ENCODE measurements at places on chromosomes 2 and 18.

DNA sequence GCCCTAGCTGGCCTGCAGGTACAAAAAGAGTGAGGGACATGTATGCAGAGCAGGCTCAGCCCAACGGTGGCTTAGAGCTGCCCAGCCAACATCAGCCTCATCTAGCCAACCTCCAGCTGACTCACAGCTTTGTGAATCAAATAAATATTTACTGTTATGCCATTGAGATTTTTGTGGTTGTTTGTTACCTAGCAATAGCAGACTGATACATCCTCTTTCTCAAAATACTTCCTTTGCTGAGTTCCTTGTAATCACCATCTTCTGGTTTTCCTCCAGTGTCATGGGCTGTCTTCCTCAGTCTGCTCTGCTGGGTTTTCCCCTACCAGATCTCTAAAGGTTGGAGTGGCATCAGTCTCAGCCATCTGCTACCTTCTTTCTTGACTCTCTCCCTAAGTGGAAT, 126.6 kb upstream of the SLC1A4 start:
- no peak for DNase-seq

DNA sequence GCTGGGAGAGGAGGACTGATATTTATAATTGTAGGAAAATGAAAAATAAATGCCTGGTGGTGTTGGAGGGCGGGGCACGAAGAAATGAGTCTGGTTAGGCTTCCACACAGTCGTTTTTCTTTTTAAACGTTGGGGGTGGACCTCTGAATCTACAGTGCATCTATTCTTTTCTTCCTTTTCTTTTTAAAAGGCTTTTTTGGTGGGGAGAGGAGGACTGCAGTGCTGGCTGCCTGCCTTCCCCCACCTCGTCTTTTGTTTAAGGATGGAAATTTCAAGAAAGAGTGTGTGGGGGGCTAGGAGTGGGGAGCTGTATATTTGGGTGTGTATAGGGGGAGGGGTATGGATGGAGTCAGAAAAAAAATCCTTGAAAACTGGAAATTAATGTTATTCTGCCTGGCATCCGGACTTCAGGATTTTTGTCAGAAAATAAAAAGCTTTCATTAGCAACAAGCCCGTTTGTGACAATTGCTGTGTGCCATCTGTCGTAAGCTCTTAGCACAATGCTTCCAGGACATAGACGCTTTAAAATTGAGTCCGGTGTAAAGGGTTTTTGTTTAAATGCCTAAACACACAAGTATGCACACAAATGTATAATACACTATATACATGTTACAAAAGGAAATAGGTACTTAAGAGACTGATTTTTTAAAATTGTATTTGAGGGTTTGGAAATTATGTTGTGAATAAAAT, 1.1 kb downstream of the MAP2 start:
- no peak for DNase-seq

DNA sequence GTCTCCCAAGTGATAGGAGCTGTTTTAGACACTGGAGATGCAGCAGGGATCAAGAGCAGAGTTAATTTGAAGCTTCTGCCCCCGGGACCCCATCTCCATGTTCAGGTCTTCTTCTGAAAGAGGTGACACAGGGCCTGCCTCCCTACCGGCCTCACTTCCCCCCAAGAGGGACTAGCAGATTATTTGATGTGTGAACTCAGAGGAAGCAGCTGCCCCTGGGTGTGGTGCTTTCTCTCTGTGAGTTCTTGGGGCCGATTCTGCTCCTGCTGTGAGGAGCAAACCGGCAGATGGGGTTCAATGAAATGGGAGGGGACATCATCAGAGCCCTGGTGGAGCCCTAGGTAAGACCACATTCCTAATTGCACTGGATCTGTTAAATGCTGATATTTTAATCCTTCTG, 193.4 kb downstream of the FBXO15 start:
- DNase-seq: no peak

GRCh38 chr2:239436669-239437335, 36.0 kb upstream of the HDAC4 start:
- DNase-seq: no peak

GRCh38 chr2:165864296-165864695, 70.2 kb upstream of the GALNT3 start:
- DNase-seq: no peak

- DNase-seq: no peak
Measured at GRCh38 chr2:29502460-29502911, 387.3 kb downstream of the CLIP4 start.

DNA sequence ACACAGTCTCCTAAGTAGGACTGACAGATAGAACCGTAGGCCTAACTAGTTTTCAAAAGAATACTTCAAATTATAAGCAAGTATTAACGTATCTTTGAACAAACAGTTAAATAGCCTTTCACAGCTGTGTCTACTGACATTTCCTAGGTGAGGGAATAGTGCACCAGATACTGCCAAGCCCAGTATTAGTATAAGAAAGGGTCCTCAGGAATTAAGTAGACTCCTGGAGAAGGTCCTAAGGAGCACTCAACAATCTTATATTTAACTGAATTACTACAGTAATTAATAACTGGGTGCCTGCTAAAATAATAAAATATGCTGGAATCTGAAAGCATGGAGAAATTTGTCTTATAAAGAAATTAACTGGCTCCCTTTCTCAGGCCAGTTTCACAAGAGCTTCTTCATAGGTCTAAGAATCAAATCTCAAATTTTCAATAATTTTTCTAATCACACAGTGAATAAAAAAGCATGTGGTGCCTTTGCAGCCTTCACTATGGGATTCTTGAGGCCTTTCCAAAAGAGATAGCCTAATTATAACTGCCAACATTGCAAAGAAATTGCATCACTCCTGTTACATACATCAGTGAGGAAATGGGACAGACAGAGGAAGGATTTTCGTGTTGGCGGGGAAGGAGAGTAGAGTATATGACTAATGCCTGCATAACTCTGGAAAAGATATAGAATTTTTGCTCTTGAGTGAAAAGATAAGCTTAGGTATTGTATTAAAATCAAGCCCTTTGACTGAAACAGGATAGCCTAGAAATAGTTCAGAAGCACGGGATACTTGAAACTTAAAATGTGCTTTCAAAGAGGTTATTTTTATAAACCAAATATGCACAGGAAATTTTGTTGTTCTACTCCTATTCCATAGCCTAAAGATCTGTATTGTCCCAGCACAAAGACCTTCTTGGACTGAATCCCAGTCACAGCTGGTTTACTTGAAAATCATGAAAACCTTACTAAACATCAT, 228.6 kb upstream of the STK17B start:
- DNase-seq: no peak

DNA sequence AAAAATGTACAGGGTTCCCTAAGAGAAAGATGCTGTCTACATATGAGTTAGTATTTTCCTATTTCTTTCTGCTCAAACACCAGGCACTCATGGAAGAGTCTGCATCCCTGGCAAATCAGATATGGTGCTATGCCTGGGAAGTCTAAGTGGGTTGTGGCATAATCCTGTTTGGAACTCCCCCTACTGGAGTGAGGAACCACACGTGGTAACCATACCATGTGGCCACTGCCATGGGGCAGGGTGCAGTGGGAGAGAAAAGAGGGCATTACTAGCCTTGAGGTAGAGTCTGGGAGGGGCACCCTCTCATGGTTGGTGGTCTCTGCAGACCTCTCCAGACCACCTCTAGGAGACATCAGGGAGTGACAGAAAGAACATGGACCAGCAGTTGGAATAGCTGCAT, 257.9 kb upstream of the ATP5MC3 start:
- no peak for DNase-seq

DNA sequence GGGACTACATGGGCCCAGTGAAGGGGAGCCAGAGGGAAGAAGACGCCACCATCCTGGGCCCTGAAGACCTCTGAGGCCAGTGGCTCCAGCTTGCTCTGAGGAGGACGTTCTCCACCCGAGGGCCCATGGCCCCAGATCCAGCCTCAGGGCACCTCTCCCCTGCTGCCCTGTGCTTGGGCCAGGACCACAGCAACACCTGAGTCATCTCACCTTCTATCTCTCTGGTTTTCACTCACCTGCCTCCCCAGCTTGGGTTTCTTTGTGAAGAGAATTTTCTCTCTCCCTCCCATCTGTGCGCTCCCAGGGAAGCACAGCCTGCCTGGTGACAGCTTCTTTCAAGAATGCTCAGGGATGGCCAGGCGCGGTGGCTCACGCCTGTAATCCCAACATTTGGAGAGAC, 19.8 kb downstream of the ZFP36L2 start:
- no peak for DNase-seq

- DNase-seq: no peak
Measured at GRCh38 chr2:72431737-72432136, 284.1 kb upstream of the CYP26B1 start.

DNA sequence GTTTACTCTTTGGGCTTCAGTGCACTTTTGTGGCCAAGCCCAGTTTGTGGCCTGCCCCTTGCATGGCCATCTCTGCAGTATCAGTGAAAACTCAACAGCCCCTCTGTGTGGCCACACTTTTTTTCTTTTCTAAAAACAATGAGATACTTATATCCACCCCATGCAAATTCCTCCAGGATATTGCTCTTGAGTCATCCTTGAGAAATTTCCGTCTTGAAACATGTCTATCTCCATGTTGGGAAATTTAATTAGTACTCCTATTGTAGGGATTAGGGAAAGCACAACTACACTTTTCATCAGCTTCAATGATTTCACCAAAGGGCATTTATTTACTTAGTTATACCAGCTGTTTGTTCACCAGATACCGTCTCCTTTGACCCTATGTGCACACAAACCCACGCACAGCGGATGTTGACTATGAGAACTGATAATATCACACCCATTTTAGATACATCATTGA, 993.1 kb downstream of the TSN start:
- no peak for DNase-seq

GRCh38 chr2:146666340-146666739, 1178.5 kb upstream of the ACVR2A start:
- no peak for DNase-seq

- DNase-seq: no peak
Measured at GRCh38 chr2:159817283-159817682, 19.3 kb upstream of the CD302 start.

- no peak for DNase-seq
Measured at GRCh38 chr2:98498703-98499440, 54.2 kb downstream of the INPP4A start.

DNA sequence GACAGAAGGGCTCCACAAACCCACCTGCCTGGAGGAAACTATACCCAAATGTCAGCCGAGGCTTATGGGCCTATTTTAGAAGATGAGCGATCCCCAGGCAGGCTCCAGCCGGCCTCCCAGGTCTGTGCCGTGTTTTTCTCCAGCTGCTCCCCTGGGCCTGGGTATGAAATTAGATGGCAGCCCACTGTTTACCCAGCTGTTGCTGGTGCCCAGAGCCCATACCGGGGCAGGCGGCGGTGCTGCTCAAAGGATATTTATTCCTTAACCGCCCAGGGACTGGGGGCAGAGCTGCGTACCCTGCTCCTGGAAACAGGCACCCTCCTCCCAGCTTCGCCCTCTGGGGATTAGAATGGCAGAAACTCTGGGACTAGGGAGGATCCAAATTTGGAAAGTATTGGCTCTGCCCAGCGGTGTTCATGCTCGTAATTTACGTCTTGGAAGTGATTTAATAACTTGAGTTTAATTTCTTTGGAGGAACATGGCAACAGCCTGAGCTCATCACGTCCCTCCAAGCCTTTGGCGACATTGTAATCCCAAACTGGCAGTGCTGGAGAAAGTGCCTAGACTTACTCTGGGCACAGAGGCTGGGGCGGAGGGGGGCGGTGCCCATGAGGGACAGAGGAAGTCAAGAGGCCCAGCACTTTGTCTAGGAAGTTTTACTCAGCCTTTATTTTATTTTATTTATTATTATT, 199.2 kb downstream of the KLHL29 start:
- no peak for DNase-seq

DNA sequence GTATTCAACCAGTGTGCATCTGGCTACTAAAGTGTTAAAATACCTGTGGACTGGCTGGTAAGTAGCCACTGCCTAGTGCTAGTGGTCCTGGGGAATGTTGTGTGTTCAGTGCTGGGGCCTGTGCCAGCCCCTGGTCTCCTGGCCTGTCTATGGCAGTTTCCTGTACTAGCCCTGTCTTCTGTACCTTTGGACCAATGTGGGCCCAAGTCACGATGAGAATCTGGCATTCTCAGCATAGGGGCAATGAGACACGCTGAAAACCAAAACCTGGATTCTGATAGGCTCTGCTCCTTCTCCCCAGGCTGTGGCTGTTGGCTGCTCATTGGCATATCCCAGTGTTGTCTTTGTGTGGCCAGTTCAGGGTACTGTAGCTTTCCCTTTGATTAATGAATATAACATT, 170.4 kb downstream of the PTPRM start:
- DNase-seq: no peak
